ENCODE measurements at places on chromosomes 6 and 20. TPM values are rescaled to one million over a fixed set of nuclear protein-coding genes. Genes with fewer than 3 reads are reported as not detected.
A peak's percentile ranks its signal among the peaks of the same experiment; 100 is the strongest.

The BPI gene
- 0.63 TPM for total RNA-seq

- no peak overlapping the region for H3K4me3 ChIP-seq
- H3K36me3 ChIP-seq = no peaks in the 10 kb centered on the region
- no peaks in the 10 kb centered on the region for H3K27me3 ChIP-seq
- peak overlapping the region; percentile 40 for H3K27ac ChIP-seq
- peaks cover 17% of the 10 kb centered on the region for H3K4me1 ChIP-seq
These were observed 76.8 kb downstream of the TTLL2 start for GRCh38 chr6:167401525-167402194.

DNA sequence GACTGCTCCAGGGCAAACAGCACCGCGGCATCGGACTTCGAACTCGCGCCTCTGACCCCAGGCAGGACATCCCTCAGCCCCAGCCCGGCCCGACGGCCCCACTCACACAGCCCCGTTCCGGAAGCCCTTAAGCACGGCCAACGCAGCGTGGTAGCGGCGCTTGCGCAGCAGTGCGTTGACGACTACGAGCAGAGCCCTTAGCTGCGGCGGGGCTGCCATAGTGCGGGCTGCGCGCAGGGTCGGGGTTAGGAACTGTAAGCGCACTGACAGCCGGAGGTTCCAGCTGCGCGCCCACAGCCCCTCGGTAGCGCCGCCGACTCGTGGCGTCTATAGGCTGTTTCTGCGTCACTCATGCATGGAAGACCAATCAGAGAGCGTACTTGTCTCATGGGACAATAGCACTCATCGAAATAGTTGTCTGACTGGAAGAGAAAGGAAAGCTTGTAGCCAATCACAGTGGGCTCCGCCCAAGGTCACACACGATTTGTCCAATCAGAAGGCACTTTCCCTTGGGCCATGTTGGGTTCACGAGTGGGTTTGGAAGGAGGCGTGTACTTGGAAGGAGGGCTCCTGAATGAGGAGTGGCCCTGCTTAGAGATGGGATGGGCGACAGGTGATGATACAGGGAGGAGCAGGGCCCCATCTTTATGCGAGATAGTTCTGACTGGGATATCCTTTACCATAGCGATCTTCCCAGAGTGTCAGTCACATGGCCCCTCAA is at the start of gene PXMP4:
TSS of gene PXMP4 (minus strand) at position 322 of the 721 bp plus-strand sequence. CDS start at position 219, 103 bp downstream.
- H3K4me3 ChIP-seq = peak within 1 kb of the TSS; percentile 24
- H3K36me3 ChIP-seq = no peaks in the 10 kb centered on the region
- H3K27me3 ChIP-seq = no peaks in the 10 kb centered on the region
- no peak within 1 kb of the TSS for H3K27ac ChIP-seq
- peak; percentile 89 for DNase-seq
- peaks cover 4% of the 10 kb centered on the region for H3K4me1 ChIP-seq

GRCh38 chr20:7231303-7231702 is 463.8 kb downstream of the BMP2 start:
- H3K36me3 ChIP-seq = no peaks in the 10 kb centered on the region
- no peak overlapping the region for H3K4me3 ChIP-seq
- no peaks in the 10 kb centered on the region for H3K27me3 ChIP-seq
- H3K4me1 ChIP-seq = no peaks in the 10 kb centered on the region

- DNase-seq = no peak
- no peak overlapping the region for H3K27ac ChIP-seq
- no peaks in the 10 kb centered on the region for H3K36me3 ChIP-seq
- H3K27me3 ChIP-seq = no peaks in the 10 kb centered on the region
- H3K4me3 ChIP-seq = no peak overlapping the region
- H3K4me1 ChIP-seq = no peaks in the 10 kb centered on the region
These were observed 81.7 kb downstream of the THBS2 start for GRCh38 chr6:169171951-169172350.

Data from hepatocyte (in vitro differentiated cells).